ENCODE measurements at places on chromosomes 12 and 14.

DNA sequence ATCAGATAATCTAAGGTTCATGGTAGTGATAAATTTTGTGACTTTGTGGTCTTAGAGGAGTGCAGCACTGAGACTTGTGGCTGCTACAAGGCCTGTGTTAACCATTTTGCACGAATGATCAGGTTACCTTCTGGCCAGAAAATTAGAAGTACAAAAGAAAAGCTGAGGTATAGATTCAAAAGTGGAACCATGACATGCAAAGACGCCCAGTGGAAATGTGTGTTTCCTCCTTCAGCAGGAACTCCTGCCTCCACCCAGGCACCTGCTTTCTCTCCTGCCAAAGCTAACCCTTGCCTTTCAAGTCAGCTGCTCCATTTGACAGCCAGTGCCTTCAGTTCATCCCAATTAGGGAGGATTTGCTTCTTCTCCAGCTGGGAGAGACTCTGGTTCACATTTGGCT lies 10.1 kb downstream of the PDE6H start:
- DNase-seq = no peak

GRCh38 chr14:57610631-57611030 lies 117.0 kb upstream of the CCDC198 start:
- no peak for DNase-seq

GRCh38 chr14:94677747-94678146 lies 65.6 kb downstream of the SERPINA3 start:
- no peak for DNase-seq

DNA sequence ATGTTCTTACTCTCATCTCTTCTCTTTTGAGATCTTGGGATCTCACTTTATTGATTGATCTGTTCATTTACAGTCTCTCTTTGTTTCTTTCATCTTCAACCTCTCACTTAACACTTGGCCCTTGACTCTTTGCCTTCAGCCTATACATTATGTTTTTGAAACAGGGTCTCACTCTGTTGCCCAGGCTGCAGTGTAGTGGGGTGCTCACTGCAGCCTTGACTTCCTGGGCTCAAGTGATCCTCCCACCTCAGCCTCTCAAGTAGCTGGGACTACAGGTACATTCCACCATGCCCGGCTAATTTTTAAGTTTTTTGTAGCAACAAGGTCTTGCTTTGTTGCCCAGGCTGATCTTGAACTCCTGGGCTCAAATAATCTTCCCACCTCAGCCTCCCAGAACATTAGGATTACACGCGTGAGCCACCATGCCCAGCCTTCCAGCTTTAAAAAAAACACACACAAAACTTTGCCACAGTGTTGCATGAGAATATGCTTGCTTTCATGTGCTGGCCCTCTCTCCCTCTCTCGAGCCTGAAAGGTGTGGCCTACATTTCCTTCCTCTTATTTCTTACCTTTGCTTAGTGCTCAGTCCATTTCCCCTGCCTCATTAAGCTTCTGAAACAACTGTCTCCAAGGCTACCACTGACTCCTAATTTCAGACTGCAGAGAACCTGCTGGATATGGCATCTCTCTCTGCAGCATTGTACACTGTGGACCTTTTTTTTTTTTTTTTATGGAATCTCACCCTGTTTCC lies 9.9 kb downstream of the DIP2B start:
- DNase-seq = no peak

DNA sequence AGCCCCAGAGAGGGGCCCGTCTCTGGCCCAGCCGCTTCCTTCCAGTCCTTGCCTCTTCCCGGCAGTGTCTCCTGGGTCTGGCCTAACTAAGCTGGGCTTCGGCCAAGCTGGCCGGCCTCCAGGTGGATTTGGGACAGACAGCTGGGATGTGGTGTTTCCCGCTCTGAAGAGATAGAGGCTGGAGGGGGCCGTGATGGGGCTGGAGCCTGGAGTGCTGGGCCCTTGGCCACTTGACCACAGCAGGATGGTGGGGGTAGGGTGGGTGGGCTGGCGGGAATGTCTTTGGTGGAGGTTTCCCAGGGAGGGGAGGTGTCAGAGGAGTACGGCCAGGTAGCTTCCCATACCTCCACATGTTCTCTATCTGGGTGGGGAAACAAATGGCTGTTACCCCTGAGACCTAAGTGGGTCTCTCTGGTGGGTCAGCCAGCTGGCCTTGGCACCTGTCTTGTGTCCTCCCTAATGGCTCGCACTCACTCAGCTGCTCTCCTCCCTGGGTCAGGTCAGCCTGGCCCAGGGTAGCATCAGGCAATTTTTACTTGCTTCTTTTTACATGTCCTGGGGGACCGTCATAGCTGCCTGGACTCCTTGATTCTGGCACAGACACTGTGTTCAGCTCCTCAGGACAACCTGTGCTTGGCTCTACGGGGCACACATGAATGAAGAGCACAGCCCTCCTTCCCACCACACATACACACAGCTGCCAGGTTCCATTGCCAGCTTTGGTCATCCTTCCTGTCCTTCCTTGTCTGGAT lies 19.8 kb upstream of the PGF start:
- DNase-seq = no peak

DNA sequence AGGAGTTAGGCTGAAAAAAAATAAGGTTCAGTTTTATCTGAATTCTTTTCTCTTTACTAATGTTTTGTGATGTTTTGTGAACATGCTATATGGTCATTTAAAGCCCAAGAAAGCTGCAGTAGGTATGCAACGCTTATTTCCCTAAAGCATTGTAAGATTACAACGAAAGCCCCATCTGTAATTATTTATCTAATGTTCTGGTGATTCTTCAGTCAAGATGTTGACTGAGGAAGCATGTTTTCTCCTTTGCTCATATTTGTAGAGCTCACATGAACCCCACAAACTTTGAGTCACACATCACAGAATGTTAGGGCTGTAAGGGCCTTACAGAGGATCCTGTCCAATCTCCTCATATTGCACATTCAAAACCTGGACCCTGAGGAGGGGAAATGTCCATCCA lies 3.2 kb upstream of the TUBA1C start:
- no peak for DNase-seq

GRCh38 chr12:6407236-6407954 lies 23.4 kb downstream of the LTBR start:
- no peak for DNase-seq

DNA sequence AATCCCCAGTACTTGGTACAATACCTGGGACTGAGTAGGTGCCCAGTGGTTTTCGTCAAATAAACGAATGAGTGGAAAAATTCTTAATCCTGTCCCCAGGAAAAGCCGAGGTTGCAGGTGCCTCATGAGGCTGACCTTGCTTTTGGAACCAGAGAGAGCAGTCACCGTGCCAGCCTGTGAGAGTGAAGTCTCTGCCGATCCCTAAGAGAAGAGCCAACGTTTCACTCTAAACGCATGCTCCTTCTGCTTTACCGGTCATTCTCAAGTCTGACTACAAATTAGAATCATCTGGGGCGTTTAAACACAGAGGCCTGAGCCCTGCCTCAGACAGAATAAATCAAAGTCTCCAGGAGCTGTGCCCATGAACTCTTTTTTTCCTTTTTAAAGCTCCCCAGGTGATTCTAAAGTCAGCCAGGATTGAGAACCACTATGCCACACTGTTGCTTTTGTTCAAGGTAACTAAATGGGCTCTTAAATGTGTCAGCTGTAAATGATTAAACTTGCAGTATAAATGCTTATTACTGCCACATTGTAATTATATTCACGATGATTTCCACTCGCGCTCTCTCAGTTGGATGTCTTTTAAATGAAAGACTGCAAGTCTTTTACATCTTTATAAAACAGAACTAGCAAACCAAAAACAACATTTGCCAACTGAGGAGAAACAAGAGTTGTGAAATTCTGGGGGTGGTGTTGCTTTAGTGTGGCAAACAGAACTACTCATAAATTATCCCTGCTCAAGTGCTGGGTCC lies 26.9 kb downstream of the TCP11L2 start:
- no peak for DNase-seq

DNA sequence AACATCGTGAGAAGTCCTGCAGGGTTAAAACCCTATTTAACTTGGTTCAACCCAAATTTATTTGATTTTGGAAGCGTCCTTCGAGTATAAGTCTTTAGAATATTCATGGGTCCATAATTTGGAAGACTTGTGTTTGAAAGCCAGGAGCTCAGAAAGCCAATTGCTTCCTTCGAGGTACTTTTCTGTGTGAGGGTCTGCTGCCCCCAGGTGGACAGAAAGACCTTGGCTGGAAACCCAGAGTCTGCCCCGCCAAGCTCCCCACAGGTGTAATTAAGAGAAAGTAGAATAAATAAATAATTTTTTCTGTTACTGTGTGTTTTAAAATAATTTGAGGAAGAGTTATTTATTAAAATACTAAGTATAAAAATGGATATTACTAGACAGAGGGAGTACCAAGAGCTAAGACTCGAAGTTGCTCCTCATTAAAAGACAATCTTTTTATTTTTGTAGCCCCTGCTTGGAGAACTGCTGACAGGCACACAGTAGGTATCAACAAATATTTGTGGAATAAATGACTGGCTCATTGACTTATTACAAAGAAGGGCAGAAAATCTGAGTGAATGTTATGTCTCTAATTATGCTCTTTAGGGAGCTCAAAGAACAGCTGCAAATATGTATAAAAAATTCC lies 105.8 kb downstream of the PAH start:
- DNase-seq = no peak

- no peak for DNase-seq
Measured at GRCh38 chr12:77031745-77032144, 33.6 kb downstream of the E2F7 start.

DNA sequence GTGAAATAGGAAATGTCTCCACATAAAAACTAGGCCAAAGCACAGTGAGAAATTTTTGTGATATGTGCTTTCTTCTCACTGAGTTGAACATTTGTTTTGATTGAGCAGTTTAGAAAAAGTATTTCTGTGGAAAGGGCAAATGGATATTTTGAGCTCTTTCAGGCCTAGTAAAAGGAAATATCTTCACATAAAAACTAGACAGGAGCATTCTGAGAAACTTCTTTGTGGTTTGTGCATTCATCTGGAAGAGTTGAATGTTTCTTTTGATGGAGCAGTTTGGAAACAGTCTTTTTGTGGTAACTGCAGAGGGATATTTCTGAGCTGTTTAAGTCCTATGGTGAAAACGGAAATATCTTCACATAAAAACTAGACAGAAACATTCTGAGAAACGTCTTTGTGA lies 582.7 kb upstream of the ALG10B start:
- DNase-seq = no peak
